Left forelimb (tissue), 1 donor: ENCODE measurements at places on chromosomes 3 and 15.

DNA sequence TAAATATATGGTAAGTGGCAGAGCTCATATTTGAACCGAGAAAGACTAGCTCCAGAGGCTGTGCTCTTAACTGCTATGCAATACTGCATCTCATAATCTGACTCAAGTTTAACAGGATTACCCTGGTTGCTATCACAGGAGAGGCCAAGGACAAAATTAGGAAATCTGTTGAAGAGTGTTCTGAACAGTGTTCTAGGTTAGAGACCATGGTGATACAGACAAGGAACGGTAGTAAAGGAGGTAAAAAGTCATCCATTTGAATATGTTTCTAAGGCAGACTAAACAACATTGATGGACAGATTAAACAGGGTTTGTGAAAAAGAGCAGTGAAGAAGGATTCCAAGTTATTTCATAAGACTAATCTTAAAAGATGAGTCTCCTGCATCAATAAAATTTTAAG lies 22.1 kb downstream of the PLOD2 start:
- no peak for DNase-seq

GRCh38 chr3:150739200-150739863 lies 23.6 kb downstream of the SIAH2 start:
- no peak for DNase-seq

DNA sequence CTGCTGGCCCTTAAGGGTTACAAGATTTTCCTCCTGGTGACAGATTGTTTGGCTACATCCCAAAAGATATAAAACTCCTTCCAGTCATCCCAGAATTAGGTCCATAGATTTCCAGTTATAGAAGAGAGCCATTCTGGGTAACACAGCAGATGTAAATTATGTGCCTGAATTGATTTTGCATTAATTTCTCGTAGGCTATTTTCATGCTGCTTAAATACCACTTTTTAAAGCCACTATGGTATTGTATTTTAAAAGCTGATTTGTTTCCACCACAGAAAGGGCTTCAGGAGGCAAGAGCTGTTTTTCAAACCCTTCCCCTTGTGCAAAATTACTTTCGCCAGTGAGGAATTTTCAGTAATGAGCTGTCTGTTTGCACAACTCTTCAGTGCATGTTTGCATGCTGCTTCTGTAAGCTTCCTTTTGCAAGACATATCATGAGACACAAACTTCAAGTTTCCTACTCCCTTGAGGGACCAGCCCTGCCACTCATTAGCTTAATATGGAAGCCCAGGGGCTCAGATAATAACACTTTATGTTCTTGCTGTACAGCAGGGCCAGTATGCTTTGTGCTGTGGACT lies 105.4 kb upstream of the TNIK start:
- DNase-seq: no peak

GRCh38 chr15:36109943-36110658 lies 469.3 kb upstream of the CDIN1 start:
- DNase-seq: no peak

- peak; percentile 74 for DNase-seq
These were observed 68.1 kb downstream of the SLC6A1 start for GRCh38 chr3:11060500-11061251.

GRCh38 chr3:173744479-173744878 lies 346.9 kb downstream of the NLGN1 start:
- DNase-seq: no peak

GRCh38 chr15:33380406-33380805 lies 69.6 kb downstream of the RYR3 start:
- DNase-seq: no peak

GRCh38 chr15:25504307-25504706 lies 65.5 kb upstream of the UBE3A start:
- no peak for DNase-seq

- DNase-seq: no peak
These were observed 168.4 kb downstream of the MEGF11 start for GRCh38 chr15:66085128-66085527.

DNA sequence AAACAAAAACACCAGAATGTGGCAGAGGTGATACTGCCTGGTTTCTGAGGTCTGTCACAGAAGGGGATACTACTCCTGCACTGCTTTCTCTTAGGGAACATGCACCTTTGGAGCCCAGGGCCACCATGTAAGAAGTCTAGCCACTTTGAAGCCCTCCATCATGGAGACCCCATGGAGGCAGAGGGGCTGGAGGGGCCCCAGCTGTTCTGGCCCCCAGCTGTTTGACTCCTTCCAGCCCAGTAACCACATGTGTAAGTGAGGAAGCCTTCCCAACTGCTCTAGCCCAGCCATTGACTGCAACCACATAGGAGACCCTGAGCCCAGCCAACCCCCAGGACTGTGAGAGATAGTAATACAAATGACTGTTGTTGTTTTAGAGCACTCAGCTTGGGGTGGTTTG lies 9.0 kb upstream of the IGDCC4 start:
- no peak for DNase-seq

DNA sequence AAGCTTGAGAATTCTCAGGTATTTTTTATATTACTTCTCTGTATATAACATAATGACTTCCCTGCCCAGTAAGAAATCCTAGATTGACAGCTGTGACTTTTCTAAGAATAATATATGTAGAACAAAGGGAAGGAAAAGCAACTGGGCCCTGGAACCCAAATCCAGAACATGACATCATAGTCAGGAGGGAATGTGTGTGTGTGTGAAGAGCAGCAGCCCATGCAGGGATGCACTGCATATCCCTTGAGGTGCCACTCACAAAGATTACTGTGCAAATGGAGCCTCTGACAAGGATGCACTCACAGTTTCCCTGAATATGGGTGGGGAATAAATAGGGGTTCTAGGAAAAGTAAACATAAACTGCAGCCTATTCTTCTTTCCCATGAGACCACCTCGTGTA lies 279.5 kb downstream of the NEK10 start:
- no peak for DNase-seq

DNA sequence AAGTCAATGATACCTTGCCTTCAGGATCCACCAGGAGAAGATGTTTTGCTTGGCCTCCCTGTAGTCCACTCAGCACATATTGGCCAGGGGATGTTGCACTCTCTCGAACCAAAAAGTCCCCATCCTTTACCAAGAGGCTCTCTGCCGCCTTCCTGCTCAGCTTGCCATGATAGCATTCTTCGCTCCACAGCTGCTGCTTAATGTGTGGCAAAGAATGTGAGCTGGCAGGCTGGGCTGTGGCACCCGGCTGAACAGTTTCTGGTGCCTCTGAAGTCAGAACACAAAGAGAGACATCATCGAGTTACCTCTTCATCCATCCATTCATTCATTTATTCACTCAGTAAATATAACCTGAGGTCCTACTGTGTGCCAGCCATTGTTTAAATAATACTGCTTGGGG lies 23.9 kb upstream of the CEP152 start:
- no peak for DNase-seq

DNA sequence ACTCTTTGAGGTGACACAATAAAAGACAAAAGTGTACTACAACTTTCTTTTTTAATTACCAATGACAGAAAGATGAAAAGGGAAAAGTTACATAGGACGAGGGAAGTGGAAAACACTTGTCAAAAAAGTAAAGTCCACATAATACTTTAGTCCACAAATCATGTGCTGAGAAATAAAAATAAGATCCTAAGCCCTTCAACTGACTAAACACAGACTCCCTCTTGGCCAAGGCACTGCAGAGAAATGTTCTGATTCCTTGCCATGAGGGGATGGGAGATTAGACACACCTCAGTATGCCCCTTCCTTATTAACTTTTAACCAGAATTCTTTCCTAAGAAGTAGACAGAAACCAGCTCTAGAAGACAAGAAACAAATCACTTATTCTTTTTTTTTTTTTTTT lies 59.5 kb upstream of the TGFBR2 start:
- DNase-seq: no peak

DNA sequence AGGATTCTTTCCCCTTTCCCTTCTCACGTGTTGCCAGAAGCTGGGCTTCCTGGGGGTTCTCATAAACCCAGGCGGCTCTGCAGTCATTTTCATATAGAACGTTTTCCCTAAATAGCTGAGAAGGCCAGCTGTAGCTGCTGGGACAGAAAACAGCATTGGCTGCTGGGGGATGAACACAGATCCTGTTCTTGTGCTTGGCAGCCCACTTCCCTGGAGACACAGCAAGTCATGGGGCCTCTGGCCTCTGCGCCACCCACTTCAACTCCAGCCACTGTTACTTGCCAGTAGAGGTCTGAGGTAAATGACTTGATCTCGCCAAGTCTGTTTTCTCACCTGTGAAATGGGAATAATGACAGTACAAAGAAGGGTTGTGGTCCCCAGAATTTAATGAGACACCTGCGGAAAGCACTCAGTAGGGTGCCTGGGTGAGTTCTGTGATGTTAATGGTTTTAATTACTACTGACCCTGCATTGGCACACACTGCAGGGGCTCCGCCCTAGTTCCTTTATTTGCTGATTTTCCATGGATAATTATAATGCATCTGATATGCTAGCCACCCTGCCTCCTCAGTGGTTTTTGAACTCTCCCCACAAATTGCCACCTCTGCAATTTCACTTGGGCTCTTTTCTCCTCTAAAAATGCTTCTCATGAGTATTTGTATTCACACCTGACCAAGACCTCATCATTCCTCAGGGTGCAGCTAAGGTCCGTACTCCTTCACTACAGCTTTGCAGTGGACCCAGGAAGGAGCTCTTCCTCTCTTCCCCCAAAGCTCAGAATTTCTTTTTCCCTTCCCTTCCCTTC lies 274.7 kb downstream of the RPLP1 start:
- DNase-seq: no peak

DNA sequence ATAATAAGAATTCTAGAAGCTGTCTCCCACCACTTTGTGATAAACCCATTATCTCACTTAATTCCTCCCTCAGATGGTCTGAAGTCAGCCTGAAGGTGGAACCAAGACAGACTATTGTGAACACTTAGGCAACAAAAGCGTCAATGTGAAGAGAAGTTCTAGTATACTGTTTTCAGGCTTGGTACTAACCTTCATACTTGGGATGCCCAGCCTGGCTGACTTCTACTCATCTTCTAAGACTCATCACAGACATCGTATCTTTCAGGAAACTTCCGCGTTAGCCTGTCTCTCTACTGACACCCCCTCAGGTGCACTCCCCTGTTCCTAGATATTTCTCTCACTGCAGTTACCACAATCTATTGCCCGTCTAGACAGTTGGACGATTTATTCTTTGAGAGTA lies 201.2 kb downstream of the SATB1 start:
- no peak for DNase-seq

- no peak for DNase-seq
These were observed 236.0 kb downstream of the CACNA2D3 start for GRCh38 chr3:54358316-54358715.

DNA sequence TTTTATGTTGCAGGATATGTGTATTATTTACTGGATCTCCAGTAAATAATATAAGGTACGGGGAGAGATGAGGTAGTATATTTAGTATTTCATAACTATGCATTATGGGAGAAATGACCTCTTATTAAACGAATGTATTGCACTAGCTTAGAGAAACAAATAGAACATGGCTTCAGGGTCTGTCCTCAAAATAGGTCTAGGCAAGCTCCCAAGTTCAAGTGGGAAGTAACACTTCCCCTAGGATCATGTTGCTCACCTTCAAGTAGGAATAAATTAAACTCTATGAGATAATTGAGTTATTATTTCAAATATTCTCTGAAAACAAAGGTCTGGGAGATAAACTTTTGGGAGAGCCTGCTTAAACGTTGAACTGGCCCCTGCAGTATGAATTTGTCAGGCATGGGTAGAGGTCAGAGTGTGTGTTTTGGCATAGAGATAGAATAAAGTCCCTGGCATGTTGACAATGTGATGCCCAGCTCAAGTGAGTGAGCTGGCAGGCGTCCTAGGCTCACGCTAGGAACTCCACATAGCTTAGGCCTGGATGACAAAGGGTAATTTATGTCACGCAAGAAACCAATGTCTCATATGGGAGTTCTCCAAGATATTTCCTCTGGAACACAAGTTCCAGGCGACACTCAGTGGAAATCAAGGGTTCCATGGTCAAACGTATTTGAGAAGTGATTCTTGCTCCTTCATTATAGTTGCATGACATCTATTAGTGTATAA lies 236.8 kb downstream of the CACNA2D3 start:
- DNase-seq: no peak

DNA sequence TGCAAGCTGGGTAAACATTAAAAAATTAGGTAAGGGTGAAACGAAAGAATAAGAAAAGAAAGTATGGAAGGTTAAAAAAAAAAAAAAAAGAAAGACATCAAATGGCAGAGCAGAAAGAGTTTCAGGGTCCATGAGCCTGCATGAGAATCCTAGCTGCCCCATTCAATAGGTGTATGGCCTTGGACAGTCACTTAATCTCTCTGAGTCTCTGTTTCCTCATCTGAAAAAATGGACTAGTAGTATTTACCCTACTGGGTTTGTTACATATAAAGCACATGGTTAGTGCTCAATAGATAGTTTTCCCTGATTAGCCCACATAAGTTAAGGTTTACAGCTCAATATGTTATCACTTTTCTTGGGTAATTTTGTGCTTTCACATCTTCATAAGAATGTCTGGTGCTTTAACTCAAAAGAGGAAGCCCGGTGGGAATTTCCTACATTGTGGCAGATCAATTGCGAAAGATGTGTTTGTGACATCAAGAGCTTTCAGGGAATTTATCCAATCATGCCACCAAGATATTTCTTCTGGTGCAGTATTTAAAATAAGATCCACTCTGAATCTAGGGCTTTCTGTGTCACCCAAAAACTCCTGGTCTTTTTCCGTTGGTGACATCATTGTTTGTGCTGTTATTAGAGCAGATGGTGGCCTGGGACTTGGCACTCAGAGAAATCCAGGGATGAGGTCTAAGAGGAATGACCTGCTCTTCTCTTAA lies 57.2 kb upstream of the UBE2E1 start:
- DNase-seq: no peak

- DNase-seq: no peak
These were observed 61.9 kb downstream of the TM4SF4 start for GRCh38 chr3:149536429-149536828.

GRCh38 chr3:60854791-60855190 lies 396.5 kb downstream of the FHIT start:
- DNase-seq: no peak

GRCh38 chr15:101296418-101297405 lies 1.7 kb upstream of the SNRPA1 start:
- DNase-seq: no peak

GRCh38 chr3:120088622-120089021 lies 5.6 kb downstream of the GSK3B start:
- DNase-seq: no peak

GRCh38 chr3:156144060-156144459 lies 23.7 kb downstream of the KCNAB1 start:
- no peak for DNase-seq

DNA sequence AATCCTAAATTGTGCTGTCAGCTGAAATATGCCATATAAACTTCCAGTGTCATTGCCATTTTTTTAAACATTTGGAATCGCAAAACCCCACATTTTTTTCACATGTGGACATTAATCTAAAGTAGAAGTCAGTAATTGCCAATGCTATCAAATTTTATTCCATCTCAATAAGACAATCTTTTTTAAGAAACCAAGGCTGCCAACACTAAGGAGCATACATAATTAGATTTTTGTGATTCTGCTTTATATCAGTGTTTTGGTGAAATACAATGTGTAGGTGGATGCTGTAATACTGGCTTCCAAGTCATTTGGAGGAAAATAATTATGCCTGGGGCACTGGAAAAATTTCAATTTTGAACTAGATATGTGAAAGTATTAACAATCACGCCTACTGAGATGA lies 256.7 kb downstream of the ZPLD1 start:
- DNase-seq: no peak
